ENCODE measurements at places on chromosomes 12 and 14. TPM values are rescaled to one million over a fixed set of nuclear protein-coding genes. Genes with fewer than 3 reads are reported as not detected.

The PRMT5 gene
- 64.2 TPM for polyA plus RNA-seq

The TBX3 gene
- 10.5 TPM for polyA plus RNA-seq

The CLEC4A gene
- 2.4 TPM for polyA plus RNA-seq

The TMPRSS12 gene
- not detected for polyA plus RNA-seq

The BEGAIN gene
- polyA plus RNA-seq, result 0.52 TPM

The TAC3 gene
- not detected for polyA plus RNA-seq

The GSG1 gene
- polyA plus RNA-seq, result 0.34 TPM

The FIGNL2 gene
- 3.1 TPM for polyA plus RNA-seq

- H3K27ac ChIP-seq, result peak overlapping the region; percentile 50
- peaks cover 9% of the 10 kb centered on the region for H3K4me1 ChIP-seq
- H3K36me3 ChIP-seq, result no peaks in the 10 kb centered on the region
Measured at GRCh38 chr12:15688202-15688736, 100.9 kb downstream of the EPS8 start.

GRCh38 chr12:2633176-2633824 is 161.5 kb upstream of the FKBP4 start:
- no peak overlapping the region for H3K27ac ChIP-seq
- H3K27me3 ChIP-seq, result no peaks in the 10 kb centered on the region
- H3K36me3 ChIP-seq, result peaks cover 3% of the 10 kb centered on the region
- H3K4me3 ChIP-seq, result no peak overlapping the region

DNA sequence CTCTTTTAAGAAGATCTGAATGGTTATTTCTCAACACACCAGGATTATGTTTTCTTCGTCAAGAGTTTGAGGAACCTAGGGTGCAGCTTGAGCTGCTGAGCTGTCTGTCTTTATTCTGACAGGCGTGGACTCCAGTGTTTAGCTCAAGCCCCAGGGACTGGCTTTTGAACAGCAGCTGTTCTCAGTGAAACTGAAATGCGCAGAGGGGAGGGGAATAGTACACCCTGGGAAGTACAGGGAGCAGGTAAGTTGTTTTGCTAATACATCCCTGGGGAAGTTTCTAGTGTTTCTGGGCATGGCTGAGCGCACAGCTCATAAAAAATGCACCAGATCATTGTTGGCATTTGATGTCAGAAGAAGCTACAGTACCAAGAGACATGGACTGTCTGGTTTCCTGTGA is 659.8 kb downstream of the DIO2 start:
- no peak for DNase-seq
- H3K27ac ChIP-seq, result no peak overlapping the region
- H3K4me1 ChIP-seq, result no peaks in the 10 kb centered on the region
- H3K36me3 ChIP-seq, result no peaks in the 10 kb centered on the region
- no peak overlapping the region for H3K4me3 ChIP-seq
- no peaks in the 10 kb centered on the region for H3K27me3 ChIP-seq

- peaks cover 63% of the 10 kb centered on the region for H3K36me3 ChIP-seq
- no peak overlapping the region for H3K27ac ChIP-seq
- H3K4me1 ChIP-seq, result no peaks in the 10 kb centered on the region
- H3K27me3 ChIP-seq, result no peaks in the 10 kb centered on the region
Measured at GRCh38 chr12:120181991-120182631, 12.4 kb downstream of the GCN1 start.

- no peak overlapping the region for H3K4me3 ChIP-seq
- no peaks in the 10 kb centered on the region for H3K4me1 ChIP-seq
- no peaks in the 10 kb centered on the region for H3K27me3 ChIP-seq
- H3K36me3 ChIP-seq, result no peaks in the 10 kb centered on the region
Measured at GRCh38 chr12:16238661-16239060, 38.8 kb downstream of the SLC15A5 start.

DNA sequence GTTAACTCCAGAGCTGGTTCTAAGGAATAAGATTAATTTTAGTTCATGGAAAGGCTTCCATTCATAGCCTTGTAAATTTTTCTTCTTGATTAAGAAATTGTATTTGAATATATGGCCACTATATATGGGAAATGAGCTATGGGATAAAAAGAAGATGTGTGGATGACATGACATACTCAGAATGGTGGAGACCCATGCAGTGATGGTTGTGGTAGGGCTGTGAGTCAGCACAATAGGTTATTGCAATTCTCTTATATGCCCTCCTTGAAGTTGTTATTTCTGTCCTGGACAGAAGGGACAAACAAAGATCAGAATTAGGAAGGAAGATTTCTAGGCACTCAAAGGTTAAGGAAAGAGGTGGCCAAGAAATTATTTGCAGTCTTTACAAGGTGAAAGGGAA is 21.5 kb downstream of the RASSF9 start:
- H3K27me3 ChIP-seq, result no peaks in the 10 kb centered on the region
- DNase-seq, result no peak
- H3K4me1 ChIP-seq, result no peaks in the 10 kb centered on the region

DNA sequence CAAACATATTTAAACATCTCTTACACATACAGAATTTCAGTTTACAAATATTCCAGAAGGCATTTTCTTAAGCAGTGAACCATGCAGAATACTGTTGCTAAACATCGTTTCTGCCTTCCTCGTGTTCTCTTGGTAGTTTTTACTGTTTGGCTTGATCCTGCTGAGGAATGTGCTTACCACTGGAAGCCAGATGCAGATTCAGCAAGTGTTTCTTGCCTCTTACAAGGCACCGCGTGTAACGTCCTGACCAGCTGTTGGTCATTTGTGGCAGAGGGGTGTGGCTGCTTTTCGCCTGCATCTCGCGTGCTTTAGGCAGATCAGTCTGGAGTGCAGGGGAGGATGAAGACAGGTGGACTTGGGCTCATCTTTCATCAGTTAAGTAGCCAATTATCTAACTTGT is 12.4 kb downstream of the EIF2B1 start:
- DNase-seq, result no peak
- H3K27me3 ChIP-seq, result no peaks in the 10 kb centered on the region
- peaks cover 67% of the 10 kb centered on the region for H3K36me3 ChIP-seq
- H3K4me3 ChIP-seq, result no peak overlapping the region
- H3K27ac ChIP-seq, result no peak overlapping the region
- no peaks in the 10 kb centered on the region for H3K4me1 ChIP-seq

DNA sequence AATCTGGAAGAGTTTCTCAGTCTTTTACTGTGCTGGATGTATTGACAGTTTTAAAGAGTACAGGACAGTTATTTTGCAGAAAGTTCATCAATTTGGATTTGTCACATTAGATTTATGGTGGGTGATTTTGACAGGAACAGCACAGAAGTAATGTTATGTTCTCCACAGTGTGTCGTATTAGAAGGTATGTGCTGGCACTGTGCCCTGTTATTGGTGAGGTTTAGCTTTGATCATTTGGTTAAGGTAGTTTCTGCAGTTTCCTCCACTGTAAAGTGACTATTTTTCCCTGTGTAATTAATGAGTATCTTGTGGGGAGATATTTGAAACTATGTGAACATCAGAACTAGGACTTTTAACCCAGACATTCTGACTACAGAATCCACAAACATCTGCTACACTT is 308.5 kb upstream of the TBX3 start:
- no peak overlapping the region for H3K27ac ChIP-seq
- no peak for DNase-seq
- no peaks in the 10 kb centered on the region for H3K4me1 ChIP-seq
- H3K4me3 ChIP-seq, result no peak overlapping the region
- H3K27me3 ChIP-seq, result no peaks in the 10 kb centered on the region

GRCh38 chr14:61671082-61671481 is 24.2 kb upstream of the HIF1A start:
- no peaks in the 10 kb centered on the region for H3K27me3 ChIP-seq
- H3K36me3 ChIP-seq, result no peaks in the 10 kb centered on the region
- peaks cover 5% of the 10 kb centered on the region for H3K4me1 ChIP-seq
- peak overlapping the region; percentile 37 for H3K27ac ChIP-seq
- no peak for DNase-seq
- H3K4me3 ChIP-seq, result peak overlapping the region; percentile 6

DNA sequence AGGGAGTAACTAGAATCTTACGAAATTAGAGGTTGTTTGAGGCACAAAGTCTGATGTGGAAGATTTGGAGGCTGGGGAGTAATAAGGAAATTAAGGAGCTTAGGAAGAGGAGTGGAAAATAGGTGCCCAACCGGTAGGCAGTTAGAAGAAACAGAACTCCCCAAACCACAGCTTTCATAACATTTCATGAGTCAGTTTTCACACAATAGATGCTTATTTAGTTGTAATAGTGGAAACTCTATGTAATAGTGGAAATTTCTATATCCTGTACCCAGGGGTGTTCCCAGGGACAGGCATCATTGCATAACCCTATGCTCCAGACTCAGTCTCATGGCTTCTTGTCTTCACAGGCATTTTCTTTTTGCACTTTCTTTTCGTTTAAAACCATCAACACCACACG is 8.3 kb downstream of the C3AR1 start:
- no peak overlapping the region for H3K4me3 ChIP-seq
- no peaks in the 10 kb centered on the region for H3K27me3 ChIP-seq
- no peak for DNase-seq

GRCh38 chr14:80549141-80549540 is 337.8 kb upstream of the DIO2 start:
- DNase-seq, result no peak
- H3K4me3 ChIP-seq, result no peak overlapping the region
- no peaks in the 10 kb centered on the region for H3K4me1 ChIP-seq
- no peaks in the 10 kb centered on the region for H3K36me3 ChIP-seq
- H3K27ac ChIP-seq, result no peak overlapping the region

DNA sequence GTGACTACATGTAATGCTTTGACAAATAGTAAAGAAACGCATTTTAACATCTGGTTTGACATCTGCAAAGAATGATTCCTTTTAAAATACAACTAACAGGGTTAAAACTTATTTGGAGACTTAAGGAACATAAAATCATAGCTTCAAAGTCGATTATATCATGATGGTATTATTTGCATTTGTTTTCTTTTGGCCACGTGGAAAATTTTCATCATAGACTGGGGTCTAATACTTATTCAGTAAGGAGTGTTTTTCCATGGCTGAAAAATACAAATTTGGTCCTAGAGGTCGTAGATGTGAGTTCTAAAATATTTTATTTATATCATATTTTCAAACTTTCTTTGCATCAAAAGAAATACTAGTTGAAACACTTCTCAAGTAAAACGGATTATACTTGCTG is 31.5 kb upstream of the LMNTD1 start:
- H3K36me3 ChIP-seq, result no peaks in the 10 kb centered on the region
- H3K4me3 ChIP-seq, result no peak overlapping the region
- no peaks in the 10 kb centered on the region for H3K4me1 ChIP-seq
- no peak for DNase-seq
- H3K27ac ChIP-seq, result no peak overlapping the region

DNA sequence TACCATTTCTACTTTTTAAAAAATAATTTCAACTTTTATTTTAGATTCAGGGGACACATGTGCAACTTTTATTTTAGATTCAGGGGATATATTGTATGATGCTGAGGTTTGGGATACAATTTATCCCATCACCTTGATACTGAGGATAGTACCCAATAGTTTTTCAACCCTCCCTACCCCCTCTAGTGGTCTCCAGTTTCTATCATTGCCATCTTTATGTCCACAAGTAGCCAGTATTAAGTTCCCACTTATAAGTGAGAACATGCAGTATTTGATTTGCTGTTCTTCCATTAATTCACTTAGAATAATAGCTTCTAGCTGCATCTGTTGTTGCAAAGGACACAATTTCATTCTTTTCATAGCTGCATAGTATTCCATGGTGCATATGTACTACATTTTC is 162.5 kb downstream of the ANKS1B start:
- H3K27ac ChIP-seq, result no peak overlapping the region
- H3K27me3 ChIP-seq, result no peaks in the 10 kb centered on the region
- no peak for DNase-seq
- H3K4me1 ChIP-seq, result no peaks in the 10 kb centered on the region
- no peak overlapping the region for H3K4me3 ChIP-seq

DNA sequence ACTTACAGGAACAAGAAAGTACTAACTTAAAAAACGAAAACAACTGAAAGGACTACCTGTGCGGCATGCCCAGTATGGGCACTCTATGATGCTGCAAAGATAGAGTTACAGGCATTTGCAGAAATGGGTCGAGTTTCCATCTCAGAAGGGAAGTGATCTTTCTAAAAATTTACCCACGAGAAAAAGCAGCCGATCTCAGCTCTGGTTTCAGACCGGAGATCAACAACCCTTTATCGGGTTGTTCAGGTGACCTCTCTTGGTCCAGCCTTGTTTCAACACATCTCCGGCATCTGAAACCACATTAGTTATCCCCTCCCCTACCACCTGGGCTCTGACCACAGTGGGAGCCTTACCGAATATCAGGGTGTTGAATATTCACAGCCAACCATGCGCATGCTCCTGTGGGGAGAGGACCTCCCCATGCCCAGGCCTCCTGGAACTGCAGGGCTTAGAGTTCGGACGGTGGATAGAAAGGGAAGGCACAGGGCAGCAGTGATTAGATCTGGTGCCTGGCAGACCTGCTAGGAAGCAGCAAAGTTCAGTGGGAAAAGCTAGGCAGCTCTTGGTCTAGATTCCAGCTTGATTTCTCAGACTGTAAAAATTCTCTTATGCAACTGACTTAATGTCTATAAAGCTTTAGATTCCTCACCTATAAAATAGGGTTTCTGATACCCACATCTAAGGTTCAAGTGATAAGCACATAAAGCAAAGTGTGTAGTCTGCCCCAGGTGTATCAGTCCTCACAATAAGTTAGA is 906.0 kb downstream of the VRK1 start:
- no peaks in the 10 kb centered on the region for H3K4me1 ChIP-seq
- no peak overlapping the region for H3K27ac ChIP-seq
- no peaks in the 10 kb centered on the region for H3K36me3 ChIP-seq
- no peak for DNase-seq

DNA sequence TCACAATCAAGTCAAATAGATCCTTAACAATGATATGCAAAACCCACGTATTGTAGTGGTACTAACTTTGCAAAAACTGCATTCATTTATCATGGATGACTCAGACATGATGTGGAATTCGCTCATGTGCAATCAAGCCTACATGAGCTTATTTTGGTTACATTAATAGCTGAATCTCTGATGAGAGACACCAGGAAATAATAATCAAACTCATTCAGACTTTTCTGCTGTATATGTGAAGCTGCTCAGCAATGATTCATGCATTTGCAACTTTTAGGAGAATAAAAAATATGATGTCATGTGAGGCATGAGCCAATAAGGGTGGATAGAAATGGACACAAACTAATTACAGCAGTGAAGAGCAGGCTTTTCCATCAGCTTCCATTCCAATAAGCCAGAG is 1075.8 kb upstream of the TMEM132C start:
- H3K27ac ChIP-seq, result no peak overlapping the region
- H3K4me1 ChIP-seq, result no peaks in the 10 kb centered on the region
- no peaks in the 10 kb centered on the region for H3K27me3 ChIP-seq

- no peaks in the 10 kb centered on the region for H3K36me3 ChIP-seq
- H3K4me3 ChIP-seq, result peak overlapping the region; percentile 54
- no peaks in the 10 kb centered on the region for H3K27me3 ChIP-seq
- H3K27ac ChIP-seq, result no peak overlapping the region
- no peaks in the 10 kb centered on the region for H3K4me1 ChIP-seq
Measured at GRCh38 chr14:105094193-105094907, 29.1 kb upstream of the GPR132 start.
